Stimulated activated CD8-positive, alpha-beta memory T cell treated with anti-CD3 and anti-CD28 coated beads, Interleukin-4, amount 100 ng/mL, for 1 hour (primary cell): ENCODE measurements at places on chromosomes 5 and 9.

DNA sequence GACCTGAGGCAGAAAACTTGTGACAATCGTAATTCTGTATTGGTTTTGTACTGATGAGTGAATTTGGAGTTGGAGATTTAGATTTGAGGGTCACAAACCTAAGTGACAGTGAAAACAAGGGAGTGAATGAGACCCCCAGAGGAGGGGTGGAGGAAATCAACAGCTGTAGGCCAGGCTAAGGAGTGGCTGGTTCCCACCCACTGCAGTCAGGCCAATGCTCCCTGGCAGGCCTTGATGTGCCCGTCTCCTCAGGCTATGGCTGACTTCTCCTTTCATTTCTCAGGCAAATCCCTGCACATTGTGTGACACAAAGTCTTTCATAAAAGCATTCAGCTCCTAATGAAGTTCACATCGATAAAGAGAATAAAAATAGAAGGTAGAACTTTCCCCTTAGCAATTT, 557.6 kb downstream of the CETN3 start:
- no peak for DNase-seq

GRCh38 chr9:104658496-104659195, 35.7 kb upstream of the OR13D1 start:
- DNase-seq = no peak

GRCh38 chr5:171673840-171674239, 111.8 kb upstream of the SMIM23 start:
- DNase-seq = no peak

- no peak for DNase-seq
Measured at GRCh38 chr9:32968101-32969011, 33.1 kb downstream of the APTX start.

DNA sequence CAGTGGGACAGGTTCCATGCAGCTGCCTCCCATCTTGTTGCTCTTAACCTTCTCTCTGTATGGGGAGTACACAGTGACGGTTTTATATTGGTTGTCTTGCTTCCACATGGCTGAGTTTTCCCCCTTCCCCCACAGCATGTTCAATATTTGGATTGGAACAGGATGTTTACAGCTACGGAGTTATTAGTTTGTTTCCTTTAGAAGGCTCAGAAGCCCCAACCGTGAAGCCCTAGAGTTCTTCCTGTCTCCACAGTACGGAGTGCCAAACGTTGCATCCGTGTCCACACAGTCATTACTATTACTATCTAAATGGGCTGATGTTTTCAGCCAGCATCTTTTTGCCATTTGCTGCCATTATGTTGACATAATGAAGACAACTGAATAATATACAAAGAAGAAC, 277.5 kb downstream of the MARCHF11 start:
- DNase-seq = no peak

DNA sequence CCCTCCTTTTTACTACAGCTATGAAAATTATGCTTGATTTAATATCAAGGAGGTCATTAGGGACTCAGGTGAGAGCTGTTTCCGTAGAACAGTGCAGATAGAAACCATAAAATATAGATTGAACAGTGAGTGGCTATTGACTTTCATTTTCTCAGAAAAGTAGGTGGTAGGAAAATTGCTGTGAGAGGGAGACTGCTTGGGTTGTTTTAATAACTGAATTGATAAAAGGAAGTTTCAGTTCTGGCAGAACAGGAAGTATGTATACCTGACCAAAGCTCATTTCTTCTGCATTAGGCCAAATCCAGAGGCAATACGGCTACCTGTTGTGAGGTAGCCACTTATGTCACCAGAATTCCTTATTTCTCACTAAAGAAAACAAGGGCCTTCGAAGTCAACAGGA, 761.7 kb upstream of the ARRDC3 start:
- no peak for DNase-seq

GRCh38 chr5:171474230-171474813, 54.9 kb downstream of the FGF18 start:
- no peak for DNase-seq

- no peak for DNase-seq
Measured at GRCh38 chr5:141757402-141757801, 75.4 kb upstream of the ARAP3 start.

- DNase-seq = no peak
Measured at GRCh38 chr5:79689541-79690466, at the start of gene CMYA5. Gene CMYA5, plus strand, starts transcription at chr5:79689836. Its CDS starts 72 bp downstream, at chr5:79689908.

- DNase-seq = no peak
Measured at GRCh38 chr9:120197605-120198004, 382.4 kb downstream of the CDK5RAP2 start.

- DNase-seq = no peak
Measured at GRCh38 chr9:130347931-130348330, 82.4 kb downstream of the HMCN2 start.

DNA sequence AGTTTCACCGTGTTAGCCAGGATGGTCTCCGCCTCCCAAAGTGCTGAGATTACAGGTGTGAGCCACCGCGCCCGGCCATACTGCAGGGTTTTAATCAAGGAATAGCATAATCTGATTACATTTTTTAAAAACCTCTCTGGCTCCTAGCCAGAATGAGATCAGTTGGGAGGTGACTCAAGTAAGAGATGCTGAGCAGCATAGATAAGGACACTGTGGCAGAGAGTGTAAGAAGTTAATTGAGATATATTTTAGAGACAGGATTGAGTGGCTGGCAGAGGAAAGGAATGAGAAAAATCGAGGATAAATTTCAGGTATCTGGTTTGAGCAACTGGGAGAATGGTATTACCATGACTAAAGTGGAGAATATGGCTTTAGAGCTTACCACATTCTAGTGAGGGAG, 7.3 kb upstream of the RIGI start:
- no peak for DNase-seq

DNA sequence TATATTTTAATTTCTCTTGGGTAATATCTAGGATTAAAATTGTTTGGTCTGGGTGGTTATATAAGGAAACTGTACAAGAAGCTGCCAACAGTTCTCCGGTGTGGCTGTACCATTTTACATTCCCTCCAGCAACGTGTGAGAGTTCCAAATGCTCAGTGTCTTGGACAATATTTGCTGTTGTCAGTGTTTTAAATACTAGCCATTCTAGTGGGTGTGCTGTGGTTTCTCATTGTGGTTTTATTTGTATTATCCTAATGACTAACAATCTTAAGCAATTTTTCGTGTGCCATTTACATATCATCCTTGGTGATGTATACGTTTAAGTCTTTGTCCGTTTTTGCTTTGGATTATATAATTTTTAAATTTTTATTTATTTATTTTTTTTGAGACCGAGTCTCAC, 34.0 kb downstream of the TNFSF15 start:
- DNase-seq = no peak

GRCh38 chr5:108720391-108720790, 27.3 kb upstream of the FER start:
- DNase-seq = no peak

DNA sequence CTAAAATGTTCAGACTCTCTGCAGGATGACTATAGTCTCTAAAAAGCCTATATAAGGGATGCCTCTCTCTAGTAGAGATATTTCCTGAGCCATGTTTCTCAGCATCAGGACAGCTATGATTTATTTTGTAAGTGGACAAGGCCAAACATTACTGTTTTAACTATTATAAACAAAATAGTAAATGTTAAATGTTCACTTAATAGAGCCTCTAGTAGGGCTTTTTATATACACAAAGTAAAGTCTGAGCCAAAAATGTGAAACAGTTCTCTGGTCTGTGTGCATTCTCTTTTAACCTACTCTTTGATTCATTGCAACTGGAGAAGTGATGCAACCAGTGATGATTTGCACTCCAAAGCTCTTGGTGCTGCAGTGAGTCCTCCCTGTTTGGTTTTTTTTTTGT, 220.5 kb downstream of the GDNF start:
- DNase-seq = no peak

DNA sequence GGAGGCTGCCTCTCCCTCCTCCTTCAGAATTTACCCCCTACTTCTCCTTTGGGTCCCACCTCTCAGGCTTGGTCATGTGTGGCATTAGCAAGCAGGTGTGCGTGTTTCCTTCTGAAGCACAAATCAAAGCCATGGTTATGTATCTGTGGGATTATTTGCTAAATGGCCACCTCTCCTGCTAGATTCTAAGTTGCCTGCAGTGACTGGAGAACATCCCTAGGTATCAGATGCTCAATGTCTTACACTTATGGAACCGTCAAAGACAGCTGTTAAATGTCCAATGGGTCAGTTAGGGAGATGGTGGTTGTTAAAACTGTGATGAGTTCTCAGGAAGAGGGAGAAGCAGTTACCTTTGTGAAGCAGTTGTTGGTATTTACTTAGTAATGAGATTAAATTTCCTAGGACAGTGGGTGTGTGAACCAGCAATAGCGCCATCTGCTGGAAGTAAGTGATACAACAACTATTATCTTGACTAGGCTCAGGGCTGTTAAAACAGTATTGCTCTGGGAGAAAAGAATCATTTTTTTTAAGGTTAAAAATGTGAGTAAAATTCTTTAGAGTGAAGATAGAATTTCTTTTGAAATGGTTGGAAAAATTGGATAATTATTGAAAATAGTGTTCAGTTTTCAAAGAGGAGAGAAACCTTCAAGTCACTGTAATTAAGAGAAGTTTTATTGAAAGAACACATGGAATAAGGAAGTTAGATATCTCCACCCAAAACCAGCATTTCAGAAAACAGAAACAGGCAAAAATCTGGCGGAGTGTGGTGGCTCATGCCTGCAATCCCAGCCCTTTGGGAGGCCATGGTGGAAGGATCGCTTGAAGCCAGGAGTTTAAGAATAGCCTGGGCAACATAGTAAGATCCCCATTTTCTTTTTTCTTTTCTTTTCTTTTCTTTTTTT, 71.3 kb downstream of the TMC1 start:
- DNase-seq = no peak

GRCh38 chr5:154384480-154385235, 61.1 kb upstream of the SAP30L start:
- no peak for DNase-seq

- DNase-seq = no peak
Measured at GRCh38 chr5:17206021-17206420, 11.4 kb upstream of the BASP1 start.

GRCh38 chr9:130906735-130907416, 10.3 kb upstream of the QRFP start:
- DNase-seq = no peak

GRCh38 chr9:78676009-78676408, 379.1 kb downstream of the PSAT1 start:
- no peak for DNase-seq

- no peak for DNase-seq
Measured at GRCh38 chr9:95465115-95465514, 51.7 kb downstream of the PTCH1 start.

DNA sequence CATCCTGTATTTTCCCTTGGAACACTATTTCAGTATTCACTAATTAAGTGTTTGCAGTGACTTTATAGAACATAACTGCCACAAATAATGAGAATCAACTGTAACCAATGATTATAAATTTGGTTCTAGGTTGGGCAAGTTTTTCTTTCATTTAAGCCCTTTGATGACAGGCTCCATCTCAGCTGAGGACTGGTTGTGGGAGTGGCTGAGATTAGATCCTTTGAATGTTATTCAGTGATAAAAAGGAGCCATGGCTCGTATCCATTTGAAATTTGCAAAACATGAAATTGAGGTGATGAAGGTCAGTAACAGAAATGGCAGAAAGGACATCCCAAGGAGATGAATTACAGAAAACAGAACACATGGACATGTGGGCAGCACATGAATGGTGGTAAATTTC, 138.1 kb upstream of the PCA3 start:
- DNase-seq = no peak

GRCh38 chr5:154977409-154977808, 36.1 kb upstream of the KIF4B start:
- DNase-seq = no peak

GRCh38 chr5:144318460-144318859, 147.8 kb downstream of the KCTD16 start:
- DNase-seq = no peak

DNA sequence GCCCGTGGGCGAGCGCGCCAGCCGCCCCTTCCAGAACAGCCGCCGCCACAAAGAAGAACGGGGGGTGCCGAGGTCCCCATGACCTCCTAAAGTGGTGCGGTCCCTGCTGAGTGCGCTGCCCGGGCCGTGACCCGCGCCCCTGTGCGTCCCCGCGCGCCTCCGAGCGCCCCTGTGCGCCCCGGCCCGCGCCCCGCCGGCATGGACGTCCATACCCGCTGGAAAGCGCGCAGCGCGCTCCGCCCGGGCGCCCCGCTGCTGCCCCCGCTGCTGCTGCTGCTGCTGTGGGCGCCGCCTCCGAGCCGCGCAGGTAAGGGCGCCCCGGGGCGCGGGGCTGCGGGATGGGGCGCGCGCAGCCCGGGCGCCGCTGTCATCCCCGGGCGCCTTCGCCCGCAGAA, 384 bp downstream of the COL5A1 start:
- no peak for DNase-seq
